ENCODE measurements at places on chromosomes 3 and 15. TPM values are rescaled to one million over a fixed set of nuclear protein-coding genes. Genes with fewer than 3 reads are reported as not detected.
A peak's percentile ranks its signal among the peaks of the same experiment; 100 is the strongest.

RCN2 gene
- 170 TPM for total RNA-seq

DNA sequence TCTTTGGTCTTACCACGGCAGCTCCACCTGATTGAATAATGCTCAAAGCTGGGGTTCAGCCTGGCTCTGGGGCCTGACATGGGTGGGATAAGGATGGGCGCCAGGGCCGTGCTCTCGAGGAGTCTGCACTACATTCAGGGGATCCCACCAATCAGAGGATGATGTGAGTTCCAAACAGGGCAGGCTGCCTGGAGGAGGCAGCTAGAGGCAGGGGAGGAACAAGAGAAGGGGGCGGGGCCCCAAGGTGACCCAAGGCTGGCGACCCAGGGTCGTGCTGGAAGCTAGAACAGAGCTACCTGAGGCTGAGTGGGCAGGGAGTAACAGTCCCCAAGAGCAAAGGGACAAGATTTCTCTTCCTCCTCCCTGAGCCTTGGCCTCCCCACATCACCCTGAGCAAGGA is 56.1 kb downstream of the PCSK6 start:
- peak; percentile 55 for DNase-seq

GRCh38 chr3:134624537-134625287 is 26.1 kb downstream of the KY start:
- no peak for DNase-seq

- no peak for DNase-seq
Observed at GRCh38 chr3:54053211-54053610, 69.1 kb upstream of the CACNA2D3 start.

POU1F1 gene
- total RNA-seq, result not detected

SACM1L gene
- total RNA-seq, result 97.8 TPM

DNA sequence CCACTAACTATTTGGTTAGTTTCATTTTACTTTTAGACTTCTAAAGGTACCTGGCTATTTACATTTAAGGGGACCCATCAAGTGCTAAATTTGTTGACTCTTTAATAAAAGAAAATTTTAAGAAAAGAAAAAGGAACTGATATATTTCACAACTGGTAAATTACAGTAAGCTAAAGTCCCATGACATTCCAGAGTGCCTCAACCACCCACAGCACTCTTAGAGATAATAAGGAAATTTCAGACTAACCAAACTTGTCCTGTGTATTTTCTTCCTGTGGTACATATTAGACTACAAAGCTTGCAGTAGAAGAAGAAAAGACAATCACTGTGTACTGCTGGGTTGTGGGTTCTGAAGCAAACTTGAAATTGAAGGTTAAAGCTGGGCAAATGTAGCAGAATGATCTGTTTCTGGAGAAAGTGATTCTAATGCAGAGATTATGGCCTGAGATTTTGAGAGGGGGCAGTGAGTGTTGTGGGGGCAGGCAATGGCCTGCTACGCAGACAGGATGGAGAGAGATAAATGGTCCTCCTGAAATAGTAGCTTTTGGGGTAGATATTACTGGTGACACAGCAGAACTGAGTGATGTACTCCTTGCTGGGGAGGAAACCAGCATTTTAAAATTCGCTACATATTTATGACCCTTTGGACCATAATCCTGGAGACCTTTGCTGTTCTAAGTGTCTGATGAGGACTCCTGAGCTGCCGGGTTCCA is 24.5 kb upstream of the MFSD1 start:
- DNase-seq, result no peak

- DNase-seq, result peak; percentile 5
Observed at GRCh38 chr3:111210003-111210711, 138.5 kb downstream of the NECTIN3 start.

DNA sequence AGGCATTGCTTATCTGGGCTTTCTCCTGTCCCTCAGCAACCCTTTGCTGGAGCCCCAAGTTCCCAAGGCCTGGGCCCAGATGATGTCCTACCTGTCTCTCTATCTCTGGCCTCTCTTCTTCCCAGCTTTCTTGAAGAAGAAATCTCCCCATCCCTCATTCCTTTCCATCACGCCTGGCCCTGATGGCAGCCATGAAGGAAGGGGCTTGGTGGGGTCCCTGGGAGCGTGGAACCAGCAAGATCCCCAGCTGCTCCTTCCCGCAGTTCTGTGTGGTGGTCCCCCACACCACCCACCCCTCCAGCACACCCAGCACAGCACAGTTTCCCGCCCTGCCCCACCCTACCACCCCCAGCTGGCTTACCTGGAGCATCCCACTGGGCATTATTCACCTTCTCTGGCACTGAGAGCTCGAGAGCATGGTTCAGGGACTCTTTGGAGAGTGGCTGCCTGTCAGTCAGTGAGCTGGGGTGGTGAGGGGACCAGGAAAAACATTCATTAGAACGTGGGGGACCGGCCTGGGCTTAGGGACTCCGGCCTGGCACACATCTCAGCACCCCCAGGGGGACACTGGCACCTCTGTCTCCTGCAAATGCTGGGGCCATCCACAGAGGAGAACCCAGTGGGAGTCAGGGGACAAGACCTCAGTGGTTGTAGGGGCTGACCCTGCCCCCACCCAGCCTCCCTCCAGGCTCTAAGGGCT is 26.6 kb downstream of the ACSBG1 start:
- no peak for DNase-seq

DNA sequence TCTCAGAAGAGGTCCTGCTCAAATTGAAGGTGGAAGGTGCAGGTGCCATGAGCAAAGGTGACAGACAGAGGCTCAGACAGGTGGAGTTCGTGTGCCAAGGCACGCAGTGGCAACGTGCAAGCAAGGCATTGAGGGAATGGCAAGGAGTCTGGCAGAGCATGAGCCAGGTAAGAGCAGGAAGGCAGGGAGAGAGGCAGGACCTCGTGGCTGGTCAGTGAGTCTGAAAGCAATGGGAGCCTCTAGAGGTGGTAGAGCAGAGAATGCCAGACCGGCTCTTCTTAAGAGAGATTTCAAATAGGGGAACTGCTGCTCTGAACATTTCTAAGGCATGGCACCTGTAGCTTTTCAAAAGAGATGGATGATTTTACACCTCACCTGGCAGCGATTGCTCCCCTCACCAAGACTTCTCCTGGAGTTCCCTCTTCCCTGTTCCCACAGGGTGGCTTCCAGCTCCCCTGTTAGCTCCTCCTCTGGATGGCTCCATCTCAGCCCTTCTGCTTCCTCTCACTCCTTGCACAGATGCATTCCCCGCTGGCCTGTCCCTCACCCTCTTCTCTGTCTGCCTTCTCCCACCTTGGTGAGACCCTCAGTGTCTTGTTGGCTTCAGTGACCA is 2.7 kb downstream of the MYO5C start:
- no peak for DNase-seq

ZKSCAN7 gene
- total RNA-seq, result 17.8 TPM

DNA sequence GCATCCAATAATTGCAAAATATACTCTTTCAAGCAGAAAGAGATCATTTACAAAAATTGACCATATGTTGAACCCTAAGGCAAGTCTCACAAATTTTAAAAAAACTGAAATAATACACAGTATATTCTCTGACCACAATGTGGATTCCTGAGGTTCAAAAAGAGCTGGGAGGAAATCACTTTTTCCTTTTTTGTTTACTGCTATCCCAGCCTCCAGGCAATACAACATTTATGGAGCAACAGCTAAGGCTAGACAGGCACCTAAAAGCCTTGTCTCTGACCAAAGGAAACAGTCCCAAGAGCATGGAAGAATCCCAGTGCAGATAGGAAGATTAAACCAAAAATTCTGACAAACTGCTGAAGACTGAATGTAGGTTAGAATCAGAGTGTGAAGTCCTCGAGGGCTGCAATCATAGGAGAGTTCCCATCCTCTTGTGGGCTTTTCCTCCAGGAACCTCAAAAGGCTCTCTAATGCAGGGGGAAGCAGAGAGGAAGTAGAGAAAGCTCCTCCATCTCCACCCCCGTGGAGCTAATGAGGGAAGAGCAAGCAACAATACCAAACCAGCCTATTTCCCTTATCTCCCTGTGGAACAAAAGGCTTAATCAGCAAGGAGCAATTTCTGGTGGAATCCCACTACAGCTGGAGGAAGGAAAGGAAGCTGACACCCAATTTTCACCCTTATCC is 57.0 kb downstream of the TMCC1 start:
- DNase-seq, result peak; percentile 38

- DNase-seq, result no peak
Observed at GRCh38 chr3:123335007-123335670, 113.8 kb downstream of the ADCY5 start.

DNA sequence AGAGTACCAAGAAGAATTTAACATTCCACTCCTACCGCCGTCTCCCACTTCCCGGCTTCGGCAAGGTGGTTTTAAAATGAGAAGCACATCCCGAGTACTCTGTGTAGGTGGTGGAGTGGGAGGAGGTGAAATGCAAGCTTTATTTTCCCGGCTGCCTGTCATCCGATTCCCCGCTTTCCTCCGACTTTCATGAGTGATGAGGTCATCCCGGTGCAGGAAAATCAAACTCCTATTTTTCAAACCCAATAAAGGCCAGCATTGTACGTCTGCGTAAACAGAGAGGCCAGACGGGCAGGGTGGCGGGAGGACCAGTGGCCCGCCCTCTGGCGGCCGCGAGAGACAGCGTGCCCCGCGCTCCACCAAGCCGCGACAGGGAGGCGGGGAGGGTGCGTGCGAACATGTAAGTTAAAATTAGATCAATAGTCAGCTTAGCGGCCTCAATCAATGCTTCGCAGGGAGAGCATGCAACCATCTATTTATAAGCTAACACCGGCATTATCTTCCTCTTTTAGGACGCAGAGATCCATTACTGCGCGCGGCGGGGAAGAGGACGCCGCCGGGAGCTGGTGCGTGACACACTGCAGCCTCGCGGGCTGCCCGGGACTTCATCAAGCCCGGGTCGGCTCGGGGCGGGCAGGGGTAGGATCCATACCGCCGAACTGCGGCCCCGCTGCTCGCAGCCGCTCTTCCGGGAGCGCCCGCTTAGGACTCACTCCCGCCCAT is 163.3 kb downstream of the CD47 start:
- DNase-seq, result peak; percentile 82

Data from GM23338 (cell line).